ENCODE measurements at places on chromosomes 13 and 19.

- DNase-seq: no peak
Measured at GRCh38 chr19:4267101-4267900, 11.8 kb upstream of the SHD start.

DNA sequence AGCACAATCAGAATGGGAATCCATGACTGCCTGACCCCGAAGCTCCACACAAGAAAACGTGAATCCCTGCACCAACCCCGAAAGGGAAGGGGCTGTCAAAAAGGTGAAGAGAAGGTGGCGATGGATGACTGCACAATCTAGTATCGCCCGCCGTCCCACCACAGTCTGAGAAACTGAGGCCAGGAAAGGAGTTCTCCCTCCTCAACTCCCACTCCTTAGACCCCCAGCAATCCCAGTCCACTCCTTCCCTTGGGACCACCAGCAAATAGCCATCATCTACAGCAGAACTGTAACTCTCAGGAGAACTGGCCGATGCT, 451 bp downstream of the NOSIP start:
- no peak for DNase-seq

DNA sequence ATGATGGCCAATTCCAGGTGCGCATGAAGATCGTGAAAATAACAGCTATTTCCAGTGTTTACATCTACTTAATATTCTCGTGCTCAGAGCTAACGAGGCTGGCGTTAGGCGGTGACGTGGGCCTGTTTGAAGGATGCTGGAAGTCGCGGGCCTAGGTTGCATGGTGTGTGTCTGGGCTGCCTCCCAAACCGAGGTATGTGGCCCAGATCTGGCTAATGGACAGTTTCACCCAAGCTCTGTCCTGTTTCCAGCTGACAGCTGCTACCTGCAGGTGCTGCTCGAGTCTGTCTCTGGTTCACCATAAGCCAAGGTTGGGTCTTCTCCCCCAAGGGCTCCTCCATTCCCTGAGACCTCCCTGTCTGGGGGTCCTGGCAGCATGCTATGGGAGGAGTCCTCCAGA, 40.5 kb upstream of the KCTD15 start:
- no peak for DNase-seq

GRCh38 chr19:38277969-38278680, 13.8 kb downstream of the SPINT2 start:
- no peak for DNase-seq

DNA sequence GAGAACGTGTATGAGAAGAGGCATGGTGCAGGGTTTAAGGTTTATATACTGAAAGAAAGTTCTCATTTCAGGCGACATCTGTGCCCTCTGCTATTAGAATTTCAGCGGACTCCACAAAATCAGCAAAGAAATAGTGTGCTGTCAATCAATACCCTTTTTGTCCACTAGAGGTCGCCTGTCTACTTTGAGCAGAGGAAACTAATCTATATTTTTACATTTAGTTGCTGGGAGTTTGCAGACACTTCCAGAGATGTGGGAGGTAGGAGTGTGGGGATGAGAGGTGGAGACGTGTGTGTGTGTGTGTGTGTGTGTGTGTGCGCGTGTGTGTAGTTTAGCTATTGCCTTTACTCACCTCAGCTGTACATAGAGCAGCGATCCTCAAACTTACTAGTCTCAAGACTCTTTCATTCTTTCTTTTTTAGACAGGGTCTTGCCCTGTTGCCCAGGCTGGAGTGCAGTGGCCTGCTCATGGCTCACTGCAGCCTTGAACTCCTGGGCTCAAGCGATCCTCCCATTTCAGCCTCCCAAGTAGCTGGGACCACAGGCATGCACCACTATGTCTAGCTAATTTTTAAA, 9.7 kb downstream of the INAFM1 start:
- DNase-seq: peak; percentile 54

Measured in NCI-H1930 (cell line).